Activated T-cell treated with anti-CD3 and anti-CD28 coated beads, Interleukin-2, amount 50 U/mL, for 24 hours (primary cell): ENCODE measurements at places on chromosomes 2 and 18.

- DNase-seq = no peak
Measured at GRCh38 chr2:196653843-196654242, 14.3 kb downstream of the CCDC150 start.

DNA sequence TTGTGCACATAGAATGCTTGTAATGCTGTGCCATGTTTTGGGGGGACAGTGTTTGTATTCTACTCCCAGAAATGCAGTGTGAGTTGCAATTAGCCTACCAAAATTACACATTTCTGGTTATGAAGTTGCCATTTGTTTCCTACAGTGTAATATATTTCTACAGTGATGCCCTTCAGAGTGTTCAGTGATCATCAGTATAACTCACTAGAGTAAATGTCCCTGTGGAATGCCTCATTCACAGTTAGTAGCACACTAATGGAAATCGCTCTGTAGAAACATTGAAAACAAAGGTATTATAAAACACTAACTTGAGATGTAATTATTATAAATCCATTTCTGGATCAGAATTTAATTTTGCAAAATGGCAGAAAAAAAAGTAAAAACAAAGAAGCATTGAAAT, 498.7 kb downstream of the PTPRM start:
- no peak for DNase-seq

DNA sequence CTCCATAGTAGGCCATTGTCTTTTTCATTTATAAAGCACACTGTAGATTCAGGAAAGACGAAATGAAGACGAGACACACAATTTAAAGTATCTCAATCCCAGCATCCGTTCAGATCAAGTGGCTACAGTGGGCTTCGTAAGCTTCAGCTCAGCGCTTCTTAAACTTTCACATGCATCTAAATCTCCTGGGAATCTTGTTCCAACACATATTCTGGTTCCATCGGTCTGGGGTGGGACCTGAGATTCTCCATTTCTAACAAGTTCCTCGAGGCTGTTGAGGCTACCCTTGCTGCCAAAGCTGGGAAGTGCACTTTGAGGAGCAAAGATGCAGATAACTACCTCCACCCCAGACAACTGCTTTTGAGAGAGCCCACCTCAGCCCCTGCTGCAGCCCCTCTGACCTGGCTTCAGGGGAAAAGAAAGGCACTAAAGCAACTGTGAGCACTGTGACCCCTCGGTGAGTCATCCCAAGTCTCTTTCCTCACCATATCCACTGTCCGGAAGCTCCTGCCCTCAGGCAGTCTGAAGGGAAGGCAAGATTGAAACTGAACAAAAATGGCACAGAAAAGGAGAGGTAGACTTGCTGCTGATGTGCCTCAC, 201.1 kb upstream of the FBXO11 start:
- no peak for DNase-seq

- no peak for DNase-seq
Measured at GRCh38 chr2:166361351-166362153, 14.2 kb downstream of the SCN9A start.

DNA sequence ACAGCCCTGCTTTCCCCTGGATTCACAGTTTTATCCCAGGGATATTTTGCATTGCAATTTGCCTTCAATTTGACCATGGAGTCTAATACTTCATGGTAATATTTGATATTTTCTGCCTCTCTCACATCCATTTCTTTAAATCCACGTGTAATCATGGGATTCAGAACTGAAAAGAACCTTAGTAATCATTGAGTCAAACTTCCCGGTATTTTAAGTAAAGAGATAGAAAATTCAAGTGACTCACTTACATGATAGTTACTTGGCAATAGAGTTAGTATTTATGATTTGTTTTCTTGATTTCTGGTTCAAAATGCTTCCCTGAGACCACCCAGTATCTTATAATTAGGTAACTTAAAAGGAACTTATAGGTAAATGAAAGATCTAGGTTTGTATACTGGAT, 33.7 kb upstream of the CDC42EP3 start:
- no peak for DNase-seq

DNA sequence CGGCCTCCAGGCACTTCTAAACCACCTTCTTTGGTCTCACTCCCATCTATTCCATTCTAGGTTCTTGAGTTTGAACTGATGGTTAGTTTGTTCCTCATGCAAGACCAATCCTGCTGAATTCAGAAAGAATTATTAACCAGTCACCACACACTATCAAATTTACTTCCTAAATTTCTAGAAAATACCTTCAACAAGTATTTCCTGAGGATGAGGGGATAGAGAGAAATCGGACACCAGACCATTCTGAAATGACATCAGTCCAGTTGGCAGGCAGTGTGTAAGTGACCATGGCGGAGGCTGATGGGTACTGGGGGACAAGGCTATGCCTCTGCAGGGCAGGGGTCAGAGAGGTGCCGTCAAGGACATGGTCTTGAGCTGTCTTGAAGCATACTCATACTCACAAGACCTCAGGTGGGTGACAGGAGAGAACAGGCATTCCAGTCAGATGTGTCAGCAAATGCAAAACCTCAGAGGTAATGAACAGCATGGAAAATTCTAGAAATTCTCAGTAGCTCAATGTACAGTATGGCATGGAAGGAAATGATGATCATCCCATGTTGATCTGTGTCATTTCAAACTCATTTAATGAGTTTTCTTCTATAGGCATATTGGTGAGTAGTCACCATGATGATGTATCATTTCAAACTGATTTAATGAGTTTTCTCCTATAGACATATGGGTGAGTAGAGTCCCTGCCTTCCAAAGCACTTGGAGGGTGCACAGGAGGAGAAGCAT, 119.6 kb downstream of the DDX1 start:
- no peak for DNase-seq

DNA sequence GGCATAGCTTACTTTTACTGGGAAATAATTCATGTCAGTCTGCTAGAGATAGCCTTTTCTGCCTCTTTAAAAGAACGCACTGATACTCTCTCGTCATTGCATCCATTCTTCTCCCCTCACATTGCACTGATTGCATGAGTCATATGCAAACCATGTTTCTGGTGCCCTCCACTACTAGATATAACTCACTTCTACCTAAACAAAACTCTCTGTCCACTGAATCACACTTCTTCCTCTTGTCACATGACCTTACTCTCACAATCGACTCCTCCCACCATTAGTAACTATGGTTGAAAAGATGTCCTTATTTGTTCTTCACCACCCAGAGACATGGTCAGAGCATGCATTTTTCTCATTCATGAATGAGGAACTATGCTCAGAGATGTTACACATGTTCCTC, 158.0 kb downstream of the CSRNP3 start:
- no peak for DNase-seq

GRCh38 chr2:187372213-187372612, 75.8 kb downstream of the CALCRL start:
- no peak for DNase-seq

- DNase-seq = no peak
Measured at GRCh38 chr2:162623888-162624287, 214.7 kb downstream of the KCNH7 start.

GRCh38 chr2:219475278-219475677, 23.4 kb upstream of the GMPPA start:
- no peak for DNase-seq

DNA sequence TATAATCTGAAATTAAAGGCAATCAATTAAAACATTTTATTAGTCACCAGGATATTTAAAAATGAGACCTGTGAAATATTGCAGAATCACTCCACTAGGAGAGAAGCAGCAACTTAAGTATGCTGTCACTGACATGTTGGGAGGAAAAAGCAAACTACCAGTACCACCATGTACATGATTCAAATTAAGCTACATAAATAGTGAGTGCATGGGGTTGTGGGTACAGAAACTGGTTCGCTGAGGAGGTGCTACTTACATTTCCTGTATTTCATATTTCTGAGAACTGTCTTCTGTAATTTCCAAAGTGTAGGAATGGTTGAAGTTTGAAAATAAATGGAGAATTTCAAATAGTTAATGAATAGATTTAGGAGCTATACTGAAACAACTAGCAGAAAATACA, 7.9 kb upstream of the NR4A2 start:
- no peak for DNase-seq

DNA sequence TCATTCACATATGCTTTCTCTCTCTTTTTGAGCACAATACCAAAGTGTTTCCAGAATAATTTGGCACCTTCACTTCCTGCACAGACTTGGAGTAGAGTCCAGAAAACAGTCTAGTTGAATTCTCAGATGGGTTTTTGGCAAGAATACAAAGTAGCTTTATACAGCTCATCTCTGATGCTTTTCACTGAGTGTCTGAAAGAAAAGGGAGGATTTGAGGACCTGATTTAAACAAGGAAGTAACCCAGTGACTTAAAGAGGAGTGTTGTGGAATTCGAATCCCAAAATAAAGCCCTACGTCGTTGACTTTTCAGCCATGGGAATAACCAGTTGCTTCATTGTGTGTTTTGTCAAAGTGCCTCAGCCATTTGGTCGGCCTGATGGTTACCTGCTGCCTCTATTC, 31.8 kb downstream of the METAP1D start:
- no peak for DNase-seq

DNA sequence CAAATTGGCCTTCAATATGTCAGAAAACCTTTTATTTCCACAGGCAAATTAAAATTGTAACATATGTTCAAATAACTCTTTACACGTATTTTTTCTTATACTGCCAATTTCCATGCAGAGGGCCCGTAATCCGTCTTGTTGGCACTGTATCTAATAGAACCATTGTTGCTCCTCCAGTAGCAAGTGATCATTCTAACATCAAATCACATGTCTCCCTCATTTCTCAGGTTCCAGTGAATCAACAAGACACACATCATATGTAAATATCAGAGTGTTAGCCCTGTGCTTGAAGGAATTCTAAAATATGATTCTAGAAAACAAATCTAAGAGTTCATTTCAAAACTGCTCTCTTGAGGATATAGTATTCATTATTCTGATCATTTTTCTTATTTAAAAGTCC, 834.3 kb downstream of the LRRTM4 start:
- no peak for DNase-seq

GRCh38 chr2:81991282-81991681, 1686.7 kb upstream of the LRRTM1 start:
- DNase-seq = no peak

DNA sequence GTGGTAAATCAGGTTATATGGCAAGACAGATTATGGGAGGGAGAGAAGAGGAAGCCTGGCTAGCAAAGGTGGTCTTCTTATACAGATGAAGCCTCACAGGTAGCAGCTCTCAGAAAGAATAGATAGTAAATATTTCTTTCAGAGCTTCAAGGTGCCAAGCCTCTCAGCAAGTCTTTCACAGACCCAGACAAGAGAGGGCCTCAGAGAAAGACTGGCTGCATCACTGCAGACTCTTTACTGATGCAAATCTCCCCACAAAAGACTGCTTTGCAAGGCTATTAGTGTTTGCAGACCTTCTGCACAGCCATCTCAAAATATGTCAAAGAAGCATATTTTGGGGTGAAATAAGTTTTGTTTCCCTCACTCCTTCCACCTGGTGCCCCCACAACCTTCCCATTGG, 372.4 kb upstream of the RND3 start:
- no peak for DNase-seq

DNA sequence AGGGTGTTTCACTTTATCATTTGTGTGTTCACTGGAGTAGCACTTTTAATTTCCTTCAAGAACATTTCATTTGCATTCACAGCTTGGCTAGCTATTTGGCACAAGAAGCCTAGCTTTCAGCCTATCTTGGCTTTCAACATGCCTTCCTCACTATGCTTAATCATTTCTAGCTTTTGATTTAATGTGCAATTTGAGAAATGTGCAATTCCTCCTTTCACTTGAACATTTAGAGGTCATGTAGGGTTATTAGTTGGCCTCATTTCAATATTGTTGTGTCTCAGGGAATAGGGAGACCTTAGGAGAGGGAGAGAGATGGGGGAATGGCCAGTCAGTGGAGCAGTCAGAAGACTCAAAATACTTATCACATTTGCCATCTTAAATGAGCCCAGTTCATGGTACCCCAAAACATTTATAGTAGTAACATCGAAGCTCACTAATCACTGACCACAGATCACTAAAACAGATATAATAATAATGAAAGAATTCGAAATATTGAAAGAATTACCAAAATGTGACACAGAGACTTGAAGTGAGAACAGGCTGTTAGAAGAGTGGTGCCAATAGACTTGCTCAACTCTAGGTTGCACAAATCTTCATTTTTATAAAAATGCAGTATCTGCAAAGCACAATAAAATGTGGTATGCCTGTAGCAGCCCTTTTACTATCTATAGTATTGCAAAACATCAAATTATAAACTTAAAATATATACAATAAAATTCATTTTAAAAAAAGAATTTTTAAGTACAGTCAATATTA, 561.2 kb downstream of the METTL4 start:
- no peak for DNase-seq

- DNase-seq = peak; percentile 60
Measured at GRCh38 chr2:156331572-156332283, 793 bp downstream of the NR4A2 start.

- DNase-seq = no peak
Measured at GRCh38 chr2:241041589-241042158, 43.3 kb downstream of the SNED1 start.
